ENCODE measurements at places on chromosomes 13 and 19.

GRCh38 chr13:49368688-49369087 is 75.2 kb downstream of the CAB39L start:
- DNase-seq = no peak

- DNase-seq = no peak
Measured at GRCh38 chr19:32988724-32989123, 16.7 kb downstream of the FAAP24 start.

DNA sequence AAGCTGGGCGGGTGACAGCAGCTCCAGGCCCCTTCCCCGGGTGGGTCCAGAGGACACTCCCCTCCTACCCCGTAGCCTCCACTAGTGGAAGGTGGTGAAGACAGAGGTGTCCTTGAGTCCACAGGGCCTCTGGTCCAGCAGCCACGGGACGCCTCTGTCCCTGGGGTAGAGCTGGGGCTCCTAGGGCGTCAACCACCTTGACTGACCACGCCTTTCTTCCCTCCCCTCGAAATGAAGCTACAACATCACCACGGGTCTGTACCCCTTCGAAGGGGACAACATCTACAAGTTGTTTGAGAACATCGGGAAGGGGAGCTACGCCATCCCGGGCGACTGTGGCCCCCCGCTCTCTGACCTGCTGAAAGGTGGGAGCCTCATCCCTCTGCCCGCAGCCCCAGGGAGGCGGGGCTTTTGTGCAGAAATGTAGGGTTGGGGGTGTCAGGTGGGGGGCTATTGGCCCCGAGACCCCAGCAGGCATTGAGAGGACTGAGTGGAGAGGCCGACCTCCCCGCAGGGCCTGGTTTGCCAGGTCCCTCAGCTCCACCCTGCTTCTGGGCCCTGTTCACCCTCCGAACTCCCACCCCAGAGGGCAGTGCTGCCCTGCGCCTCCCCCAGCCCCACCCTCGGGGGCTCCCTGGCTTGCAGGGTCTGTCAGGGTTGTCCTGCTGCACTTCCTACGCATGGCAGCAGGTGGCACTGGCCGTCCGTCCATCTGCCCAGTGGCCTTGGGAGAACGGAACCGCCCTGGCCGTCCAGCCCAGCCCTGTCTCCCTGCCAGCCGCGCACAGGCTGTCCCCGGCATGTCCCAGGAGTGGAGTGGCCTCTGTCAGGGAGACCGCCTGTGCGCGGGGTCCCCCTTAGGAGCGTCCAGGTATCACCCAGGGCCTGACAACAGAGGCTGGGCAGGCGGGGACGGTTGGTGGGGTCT is 15.7 kb downstream of the STK11 start:
- no peak for DNase-seq

DNA sequence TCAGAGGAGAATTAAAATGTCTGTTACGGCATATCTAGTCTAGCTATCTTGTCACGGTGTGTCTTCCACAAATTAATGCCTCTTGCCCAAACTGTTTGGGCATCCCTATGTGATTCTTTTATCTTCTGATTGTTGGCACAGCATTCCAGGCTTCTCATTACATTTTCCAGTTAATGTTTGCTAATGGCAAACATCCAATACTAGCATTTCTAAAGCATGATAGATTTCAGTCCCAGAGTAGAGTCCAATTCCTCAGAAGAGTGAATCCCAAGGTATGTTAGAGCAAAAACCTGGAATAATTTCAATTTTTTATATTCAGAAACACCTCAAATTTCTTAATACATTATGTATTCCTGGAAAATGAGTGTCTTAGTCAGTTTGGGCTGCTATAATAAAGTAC is 684.5 kb upstream of the SLITRK1 start:
- DNase-seq = no peak

- no peak for DNase-seq
Measured at GRCh38 chr13:110835721-110836604, 78.9 kb downstream of the ANKRD10 start.

DNA sequence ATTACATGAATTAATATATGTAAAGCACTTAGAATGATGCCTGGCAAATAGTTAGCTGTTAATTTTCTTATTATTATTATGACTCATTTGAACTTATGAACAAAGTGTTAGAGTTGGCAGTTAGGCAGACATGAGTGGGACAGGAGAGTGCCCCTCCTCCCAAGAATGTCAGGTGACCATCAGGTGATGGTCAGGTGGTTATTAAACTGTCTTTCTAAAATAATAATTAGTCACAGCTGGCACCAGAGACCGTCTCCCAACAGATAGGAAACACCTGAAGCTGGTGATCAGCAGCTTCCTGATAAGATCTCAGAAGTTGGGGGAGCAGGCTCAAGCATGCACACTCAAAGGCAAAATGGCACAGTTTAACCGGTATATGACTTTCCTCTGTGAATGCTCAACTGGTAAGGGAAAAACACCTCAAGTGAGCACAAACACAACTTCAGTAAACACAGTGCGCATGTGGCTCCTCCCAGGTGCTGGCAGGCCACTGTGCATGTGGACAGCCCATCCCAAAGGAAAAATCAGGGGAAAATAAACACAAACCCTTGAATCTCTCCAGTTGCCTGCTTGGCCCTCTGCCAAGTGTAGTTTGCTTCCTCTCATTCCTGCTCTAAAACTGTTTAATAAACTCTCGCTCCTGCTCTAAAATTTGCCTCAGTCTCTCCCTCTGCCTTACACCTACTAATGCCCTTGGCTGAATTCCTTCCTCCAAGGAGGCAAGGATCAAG is 54.0 kb downstream of the FLT1 start:
- DNase-seq = no peak

Data from activated gamma-delta T cell treated with anti-CD3 and anti-CD28 coated beads, Interleukin-2, amount 50 U/mL, for 16 hours (primary cell).